ENCODE measurements at places on chromosomes 12 and 14.

DNA sequence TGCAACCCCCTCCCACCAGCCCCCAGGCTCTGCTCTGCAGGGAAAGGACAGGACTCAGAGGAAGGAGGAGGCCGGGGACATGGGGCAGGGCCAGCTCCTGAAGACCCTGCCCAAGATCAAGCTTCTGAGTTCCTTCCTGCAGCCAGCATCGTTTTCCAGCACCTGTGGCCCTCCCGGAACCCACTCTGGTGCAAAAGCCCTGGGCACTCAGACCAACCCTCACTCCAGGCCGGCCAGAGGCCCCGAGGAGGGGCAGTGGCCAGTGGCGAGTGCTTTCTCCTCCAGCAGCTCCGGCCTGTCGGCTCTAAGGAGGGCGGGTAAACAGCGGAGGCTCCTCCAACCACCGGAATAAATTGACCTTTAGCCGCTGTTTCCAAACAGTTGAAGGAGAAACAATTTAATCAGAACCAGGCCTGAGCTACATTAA, 10.8 kb downstream of the TMEM179 start:
- peak; percentile 75 for DNase-seq

GRCh38 chr14:103456167-103456835, 66.3 kb downstream of the CKB start:
- no peak for DNase-seq

DNA sequence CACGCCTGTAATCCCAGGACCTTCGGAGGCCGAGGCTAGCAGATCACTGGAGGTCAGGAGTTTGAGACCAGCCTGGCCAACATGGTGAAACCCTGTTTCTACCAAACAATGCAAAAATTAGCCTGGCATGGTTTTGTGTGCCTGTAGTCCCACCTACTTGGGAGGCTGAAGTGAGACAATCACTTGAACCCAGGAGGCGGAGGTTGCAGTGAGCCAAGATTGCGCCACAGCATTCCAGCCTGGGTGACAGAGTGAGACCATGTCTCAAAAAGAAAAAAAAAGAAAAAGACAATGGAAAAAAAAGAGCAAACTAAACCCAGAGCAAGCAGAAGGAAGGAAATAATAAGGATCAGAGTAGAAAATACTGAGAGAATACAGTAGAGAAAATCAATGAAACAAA, 5.4 kb downstream of the CHURC1 start:
- DNase-seq = no peak

- DNase-seq = no peak
Observed at GRCh38 chr14:51460011-51460410, 191.7 kb upstream of the FRMD6 start.

DNA sequence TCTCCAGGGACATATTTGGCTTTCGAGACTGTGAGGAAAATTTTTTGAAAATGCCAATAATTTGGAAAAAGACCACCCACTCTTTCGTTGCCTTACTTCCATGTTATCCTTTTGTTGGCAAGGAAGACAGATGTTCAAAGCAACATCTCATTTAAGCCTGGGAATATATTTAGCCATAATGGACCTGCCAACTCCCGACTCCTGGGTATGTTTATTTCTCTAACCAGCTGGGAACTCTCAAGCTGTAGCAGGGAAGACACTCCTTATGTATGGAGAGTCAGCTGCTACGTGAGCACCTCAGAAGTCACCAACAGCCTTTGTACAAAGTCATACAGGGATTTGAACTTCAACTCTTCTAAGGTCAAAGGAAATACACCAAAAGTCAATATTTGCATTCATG, 96.5 kb upstream of the DAAM1 start:
- DNase-seq = no peak

GRCh38 chr12:67590149-67590790, 58.3 kb upstream of the DYRK2 start:
- no peak for DNase-seq

GRCh38 chr14:102821252-102821651, 44.0 kb downstream of the TRAF3 start:
- no peak for DNase-seq

DNA sequence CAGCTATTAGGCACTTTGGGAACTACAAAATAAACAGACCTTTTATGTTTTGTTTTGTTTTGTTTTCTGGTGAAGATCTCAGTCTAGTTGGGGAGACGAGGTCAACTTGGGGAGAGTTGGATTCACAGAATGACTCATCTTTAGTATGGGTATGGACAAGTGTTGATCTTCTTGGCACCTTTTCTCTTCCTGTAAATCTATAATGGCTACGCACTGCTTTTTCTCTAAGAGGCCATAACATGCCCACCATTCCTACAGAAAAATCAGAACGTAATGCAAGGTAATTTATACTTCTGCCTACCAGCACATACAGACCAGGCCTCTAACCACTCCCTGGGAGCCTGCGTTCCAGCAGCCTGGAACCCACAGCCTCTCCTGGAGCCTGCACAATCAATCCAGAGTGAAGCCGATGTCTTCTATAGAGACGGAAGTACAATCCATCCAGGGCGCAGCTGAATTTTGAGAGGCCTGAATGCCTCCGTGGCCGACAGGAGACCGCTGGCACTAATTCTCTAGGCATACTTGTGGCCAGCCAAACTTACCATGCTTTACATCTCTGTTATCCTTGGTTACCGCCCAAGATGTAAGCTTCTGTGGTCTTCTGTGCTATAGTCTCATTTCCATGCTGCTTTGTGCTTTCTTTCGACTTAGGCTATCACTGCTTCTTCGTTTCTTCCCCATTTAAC, 717 bp downstream of the PPHLN1 start:
- DNase-seq = no peak

- no peak for DNase-seq
Observed at GRCh38 chr12:62308201-62308600, 48.0 kb downstream of the USP15 start.

- DNase-seq = no peak
Observed at GRCh38 chr12:100365411-100365810, 8.5 kb downstream of the SLC17A8 start.

GRCh38 chr12:82029936-82030335, 270.8 kb upstream of the PPFIA2 start:
- no peak for DNase-seq

GRCh38 chr12:81440001-81440400, 319.1 kb downstream of the PPFIA2 start:
- no peak for DNase-seq

GRCh38 chr12:67991158-67991557, 1.9 kb downstream of the IFNG-AS1 start:
- DNase-seq = no peak

DNA sequence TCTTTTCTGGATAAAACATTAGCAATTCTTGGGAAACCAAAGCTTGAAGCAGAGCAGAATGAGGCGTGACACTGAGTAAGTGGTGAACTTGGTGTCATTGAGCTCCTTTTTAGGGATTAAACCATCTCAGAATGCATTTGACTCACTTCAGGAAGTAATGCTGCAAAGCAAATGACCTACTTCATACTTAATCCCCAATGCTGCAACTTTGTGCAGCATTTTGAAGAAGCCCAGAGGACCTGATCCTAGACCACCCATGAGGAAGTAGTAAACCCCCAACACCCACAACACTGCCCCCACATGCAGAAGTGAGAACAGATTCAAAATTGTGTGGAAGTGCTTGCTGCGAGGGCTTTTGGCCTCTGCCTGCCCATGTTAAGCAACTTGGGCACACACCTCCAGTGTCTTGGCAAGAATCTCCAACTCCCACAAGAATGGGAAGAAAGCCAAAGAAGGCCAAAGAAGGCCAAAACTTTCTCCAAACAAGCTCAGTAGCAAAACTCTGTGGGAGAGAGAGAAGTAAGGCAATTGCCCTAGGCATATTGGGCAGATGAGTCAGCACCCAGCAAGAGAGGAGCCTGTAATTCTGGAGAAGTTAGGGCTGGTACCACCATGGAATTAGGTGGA, 69.2 kb upstream of the ETV6 start:
- no peak for DNase-seq

DNA sequence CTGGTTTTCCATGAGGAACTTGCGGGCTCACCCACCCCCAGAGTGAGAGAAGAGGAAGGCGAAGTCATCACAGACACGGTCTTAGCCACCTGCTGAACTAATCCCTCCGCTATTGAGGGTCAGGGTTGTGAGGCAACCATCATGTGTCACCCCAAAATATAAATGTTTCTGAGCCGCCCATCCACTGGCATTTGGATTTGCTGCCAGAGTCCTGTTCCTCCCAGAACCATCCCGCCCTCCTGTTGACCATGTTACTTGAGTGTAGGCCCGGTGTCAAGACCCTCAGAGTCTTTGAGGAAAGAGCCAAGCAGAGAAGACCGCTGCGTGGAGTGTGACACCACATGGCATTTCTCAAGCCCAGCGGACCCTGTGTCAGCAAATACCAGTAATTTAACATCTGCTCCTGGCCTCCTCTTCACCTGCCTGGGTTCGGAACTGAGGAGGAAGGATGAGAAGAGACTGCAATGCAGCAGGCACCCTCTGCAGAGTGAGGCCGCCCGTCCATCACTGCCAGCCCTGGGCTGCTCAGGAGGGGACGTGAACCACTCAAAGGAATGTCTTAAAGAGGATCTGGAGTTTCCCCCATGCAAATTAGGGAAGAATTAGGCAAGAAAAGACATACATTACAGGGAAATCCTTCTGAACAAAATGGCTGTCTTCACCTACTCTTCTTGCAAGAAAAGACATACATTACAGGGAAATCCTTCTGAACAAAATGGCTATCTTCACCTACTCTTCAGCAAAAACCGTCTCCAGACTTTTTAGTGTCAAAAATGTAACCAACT, 100.4 kb downstream of the FBXL14 start:
- DNase-seq = no peak

GRCh38 chr12:92619730-92620684, 82.8 kb upstream of the PLEKHG7 start:
- DNase-seq = no peak

Data from aorta (tissue), 5 donors.